Right cardiac atrium (tissue), 5 donors: ENCODE measurements at places on chromosomes 5 and 9.

GRCh38 chr5:89028595-89029285, 145.8 kb upstream of the MEF2C start:
- DNase-seq: no peak

- no peak for DNase-seq
Observed at GRCh38 chr5:109865637-109866036, 175.9 kb downstream of the MAN2A1 start.

- DNase-seq: no peak
Observed at GRCh38 chr9:129022037-129022436, 6.1 kb downstream of the SH3GLB2 start.

DNA sequence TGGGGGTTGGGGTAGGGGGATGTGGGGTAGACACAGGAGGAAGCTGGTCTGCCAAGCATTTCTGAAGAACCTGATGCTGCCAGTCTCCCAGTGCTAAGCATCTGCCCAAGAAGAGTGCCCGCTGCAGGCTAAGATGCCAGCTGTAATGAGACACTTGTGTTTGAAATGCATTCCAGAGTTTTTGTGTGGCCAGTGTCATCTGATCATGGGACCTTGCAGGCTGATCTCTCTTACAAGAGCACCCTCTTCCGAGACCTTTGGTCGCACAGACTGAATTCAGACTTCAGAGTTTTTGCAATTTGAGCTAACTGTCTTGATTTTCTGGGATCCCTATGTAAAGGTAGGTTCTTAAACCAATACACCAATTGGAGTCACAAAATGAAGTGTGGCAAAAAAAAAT, 58.1 kb downstream of the DENND1A start:
- no peak for DNase-seq

DNA sequence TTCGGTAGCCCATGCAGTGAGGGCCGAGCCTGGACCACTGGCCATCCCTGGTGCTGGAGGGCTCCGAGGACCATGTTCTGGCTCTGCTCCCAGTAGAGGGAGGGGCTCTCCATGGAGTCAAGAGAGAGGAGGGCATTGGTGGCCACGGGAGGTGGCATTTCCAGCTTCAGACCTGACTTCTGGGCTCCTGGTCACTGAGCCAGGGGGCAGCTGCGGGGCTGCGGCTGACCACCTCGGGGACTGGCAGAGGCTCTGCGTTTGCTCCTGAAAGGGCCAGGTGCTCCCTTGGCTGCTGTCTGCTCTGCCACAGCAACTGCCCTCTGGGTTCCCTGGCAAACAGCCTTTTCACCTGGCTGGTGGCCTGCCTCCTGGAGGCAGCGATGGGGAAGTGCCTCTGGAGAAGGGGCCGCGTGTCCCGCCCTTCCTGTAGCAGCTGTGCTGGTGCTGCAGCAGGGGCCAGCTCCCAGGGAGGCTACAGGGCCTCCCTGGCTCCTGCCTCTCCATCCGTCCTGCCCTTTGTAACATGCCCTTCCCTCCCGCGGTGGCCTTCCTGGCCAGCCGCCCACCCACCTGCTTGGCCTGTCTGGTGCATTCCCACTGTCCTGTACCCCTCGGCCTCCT, 144.6 kb downstream of the CACNA1B start:
- no peak for DNase-seq

- no peak for DNase-seq
Observed at GRCh38 chr5:173735184-173735583, 118.7 kb upstream of the BOD1 start.

GRCh38 chr5:9512457-9512856, 33.4 kb downstream of the SEMA5A start:
- DNase-seq: no peak
